ENCODE measurements at places on chromosomes 5 and 9.

- DNase-seq: no peak
Observed at GRCh38 chr5:15366676-15367391, 133.1 kb upstream of the FBXL7 start.

DNA sequence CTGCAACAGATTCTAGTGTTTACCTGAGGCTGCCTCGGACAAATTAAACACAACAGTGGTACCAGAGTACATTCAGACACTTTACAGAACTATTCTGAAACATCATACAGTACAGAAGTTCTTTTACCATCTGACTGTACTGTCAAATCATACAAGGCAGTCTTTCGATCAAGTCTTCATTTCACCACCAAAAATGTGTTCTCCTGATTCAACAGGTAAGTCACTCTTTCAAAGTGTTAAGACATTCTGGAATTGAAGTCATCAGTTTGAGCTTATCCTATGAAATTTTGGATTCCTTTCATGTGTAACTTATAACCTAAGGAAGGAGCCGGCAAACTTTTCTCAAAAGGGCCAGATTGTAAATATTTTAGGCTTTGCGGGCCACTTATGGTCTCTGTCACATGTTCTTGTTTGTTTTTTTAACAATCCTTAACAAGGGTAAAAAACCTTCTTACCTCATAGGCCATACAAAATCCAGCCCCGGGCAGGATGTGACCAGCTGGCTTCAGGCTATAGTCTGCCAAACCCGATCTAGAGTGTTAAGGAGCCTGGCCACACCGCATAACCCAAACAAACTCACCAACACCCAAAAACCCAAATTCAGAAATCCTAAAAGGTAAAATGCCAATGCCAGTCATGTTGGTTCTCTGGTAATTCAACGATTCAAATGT is 151.6 kb downstream of the DENND1A start:
- no peak for DNase-seq

GRCh38 chr5:97998941-97999340 is 774.5 kb upstream of the RGMB start:
- no peak for DNase-seq

DNA sequence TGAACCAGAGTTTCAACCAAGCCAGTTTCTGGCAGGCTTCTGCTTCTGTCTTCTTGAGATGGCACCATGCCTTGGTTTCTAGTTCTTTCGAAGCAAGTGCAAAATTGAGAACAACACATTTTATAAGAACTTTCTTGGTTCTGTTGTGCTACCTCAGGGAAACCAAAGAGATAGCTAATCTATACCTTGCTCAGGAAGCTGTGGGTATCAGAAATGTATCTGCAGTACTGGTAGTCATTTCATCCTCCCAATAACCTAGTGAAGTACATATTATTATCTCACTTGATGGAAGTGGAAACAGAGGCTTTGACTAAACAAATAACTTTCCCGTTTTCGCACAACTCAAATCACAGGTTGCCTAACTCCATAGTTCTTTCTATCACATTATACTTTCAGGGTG is 246.6 kb downstream of the ENC1 start:
- no peak for DNase-seq

DNA sequence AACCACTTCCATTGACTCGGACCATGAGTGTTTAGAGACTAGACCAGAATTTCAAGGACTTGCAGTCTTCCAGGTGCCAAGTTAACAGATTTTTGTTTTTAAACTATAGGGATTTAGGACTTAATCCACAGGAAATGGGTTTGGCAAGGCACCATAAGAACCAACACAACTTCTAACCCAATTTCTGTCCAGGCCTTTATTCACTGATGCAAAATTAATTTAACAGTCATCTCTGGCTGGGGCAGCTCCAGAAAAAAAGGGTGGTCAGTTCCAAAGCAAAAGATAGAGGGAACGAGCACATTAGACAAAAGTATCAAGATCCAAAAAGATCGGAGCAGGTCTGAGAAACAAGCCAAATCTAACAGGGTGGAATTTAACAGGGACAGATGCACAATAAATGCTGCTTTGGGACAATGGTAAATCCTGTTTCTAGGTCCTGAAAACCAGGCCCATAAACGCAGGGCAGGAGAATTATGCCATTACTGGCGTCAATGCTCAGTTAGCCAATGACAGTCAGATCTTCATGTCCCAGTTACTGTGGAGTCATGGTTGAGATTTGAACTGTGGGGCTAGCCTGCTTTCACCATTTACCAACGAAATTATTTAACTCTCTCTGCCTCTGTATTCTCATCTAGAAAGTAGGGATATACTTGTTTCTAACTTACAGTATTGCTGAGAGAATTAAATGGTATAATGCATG is 590.8 kb upstream of the BRINP1 start:
- DNase-seq: no peak

DNA sequence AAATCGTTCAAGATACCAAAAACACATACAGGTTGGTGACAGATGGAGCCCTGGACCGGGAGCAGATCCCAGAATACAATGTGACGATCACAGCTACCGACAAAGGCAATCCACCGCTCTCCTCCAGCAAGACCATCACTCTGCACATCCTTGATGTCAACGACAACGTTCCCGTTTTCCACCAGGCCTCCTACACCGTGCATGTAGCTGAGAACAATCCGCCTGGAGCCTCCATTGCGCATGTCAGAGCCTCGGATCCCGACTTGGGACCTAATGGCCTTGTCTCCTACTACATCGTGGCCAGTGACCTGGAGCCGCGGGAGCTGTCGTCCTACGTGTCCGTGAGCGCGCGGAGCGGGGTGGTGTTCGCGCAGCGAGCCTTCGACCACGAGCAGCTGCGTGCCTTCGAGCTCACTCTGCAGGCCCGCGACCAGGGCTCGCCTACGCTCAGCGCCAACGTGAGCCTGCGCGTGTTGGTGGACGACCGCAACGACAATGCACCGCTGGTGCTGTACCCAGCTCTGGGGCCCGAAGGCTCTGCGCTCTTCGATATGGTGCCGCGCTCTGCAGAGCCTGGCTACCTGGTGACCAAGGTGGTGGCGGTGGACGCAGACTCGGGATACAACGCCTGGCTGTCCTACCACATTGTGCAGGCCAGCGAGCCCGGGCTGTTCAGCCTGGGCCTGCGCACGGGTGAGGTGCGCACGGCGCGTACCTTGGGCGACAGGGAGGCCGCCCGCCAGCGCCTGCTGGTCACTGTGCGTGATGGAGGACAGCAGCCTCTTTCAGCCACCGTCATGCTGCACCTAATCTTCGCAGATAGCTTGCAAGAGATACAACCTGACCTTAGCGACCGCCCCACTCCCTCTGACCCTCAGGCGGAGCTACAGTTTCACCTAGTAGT is 1.8 kb downstream of the PCDHGB3 start:
- DNase-seq: no peak

DNA sequence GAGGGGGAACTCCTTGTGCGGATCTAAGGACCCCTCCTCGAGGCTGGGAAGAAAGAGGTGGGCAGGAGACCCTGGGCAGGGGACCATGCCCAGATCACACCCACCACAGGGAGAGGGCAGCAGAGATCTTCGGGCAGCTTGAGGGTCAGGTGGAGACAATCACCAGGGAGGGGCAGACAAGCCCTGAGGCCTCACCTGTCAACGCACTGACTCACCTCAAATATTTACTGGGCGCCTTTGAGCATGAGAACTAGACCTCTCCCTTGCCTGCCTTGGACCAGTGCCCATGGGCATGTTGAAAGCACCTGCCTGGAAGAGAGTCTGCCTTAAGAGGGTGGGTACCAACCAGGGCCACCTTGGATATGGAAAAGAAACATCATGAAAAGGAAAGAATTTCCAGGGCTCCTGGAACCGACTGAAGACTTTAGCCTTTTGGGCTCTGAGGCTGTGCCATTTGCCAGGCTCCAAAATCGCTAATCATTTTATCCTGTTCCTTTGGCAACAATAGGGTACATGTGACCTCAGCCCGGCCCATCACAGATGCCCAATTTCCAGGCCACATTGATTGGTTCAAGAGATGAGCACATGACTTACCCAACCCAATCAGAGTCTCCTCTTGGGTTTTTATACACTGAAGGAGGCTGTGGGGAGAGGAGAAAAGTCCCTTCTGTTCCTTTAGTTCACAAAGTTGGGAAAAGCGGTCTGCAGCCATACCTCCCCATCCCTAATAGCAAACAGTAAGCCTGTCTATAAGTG is 10.4 kb upstream of the SPINK4 start:
- DNase-seq: no peak

- DNase-seq: no peak
Observed at GRCh38 chr5:154101184-154101583, 62.4 kb downstream of the MFAP3 start.

GRCh38 chr5:169584998-169585451 is 1.5 kb downstream of the SPDL1 start:
- no peak for DNase-seq

GRCh38 chr9:87671478-87671877 is 54.4 kb upstream of the CTSL start:
- DNase-seq: no peak
